Stomach (tissue), 19 donors: ENCODE measurements at places on chromosomes 11 and 22. TPM values are rescaled to one million over a fixed set of nuclear protein-coding genes. Genes with fewer than 3 reads are reported as not detected.

DNA sequence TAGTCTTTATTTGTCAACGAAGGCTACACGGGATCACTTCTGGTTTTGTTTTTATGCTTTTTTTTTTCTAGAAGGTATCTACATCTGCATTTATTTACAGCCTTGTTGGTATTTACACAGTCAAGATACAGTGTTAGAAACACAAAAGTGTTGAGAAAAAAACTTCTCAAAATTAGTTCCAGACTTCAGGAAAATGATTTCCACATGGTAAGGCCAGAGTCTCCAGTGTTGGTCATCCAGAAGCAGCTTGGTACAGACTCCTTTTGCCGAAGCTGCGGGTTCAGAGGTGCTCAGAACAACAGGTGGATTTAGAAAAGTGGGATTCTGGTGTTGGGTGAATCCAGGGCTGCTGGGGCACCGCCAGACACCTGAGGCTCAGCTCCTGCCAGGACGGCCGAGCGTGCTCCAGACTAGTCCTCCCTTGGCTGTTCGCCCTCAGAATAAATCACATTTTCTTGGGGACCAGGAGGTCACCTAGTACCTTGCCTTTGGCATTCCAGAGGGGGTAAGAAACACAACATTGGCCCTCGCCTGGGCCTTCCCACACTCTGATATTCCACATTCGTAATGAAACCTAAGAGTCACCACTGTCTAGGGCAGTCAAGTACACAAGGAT lies 78.7 kb upstream of the NARS2 start:
- H3K4me3 ChIP-seq, result no peak overlapping the region
- no peak overlapping the region for H3K27ac ChIP-seq
- H3K4me1 ChIP-seq, result no peaks in the 10 kb centered on the region
- DNase-seq, result no peak
- H3K27me3 ChIP-seq, result no peaks in the 10 kb centered on the region

GRCh38 chr11:72668629-72669347 lies 5.4 kb downstream of the PDE2A start:
- H3K4me1 ChIP-seq, result peaks cover 1% of the 10 kb centered on the region
- H3K27ac ChIP-seq, result no peak overlapping the region
- H3K36me3 ChIP-seq, result no peaks in the 10 kb centered on the region

Gene HORMAD2
- not detected for total RNA-seq

DNA sequence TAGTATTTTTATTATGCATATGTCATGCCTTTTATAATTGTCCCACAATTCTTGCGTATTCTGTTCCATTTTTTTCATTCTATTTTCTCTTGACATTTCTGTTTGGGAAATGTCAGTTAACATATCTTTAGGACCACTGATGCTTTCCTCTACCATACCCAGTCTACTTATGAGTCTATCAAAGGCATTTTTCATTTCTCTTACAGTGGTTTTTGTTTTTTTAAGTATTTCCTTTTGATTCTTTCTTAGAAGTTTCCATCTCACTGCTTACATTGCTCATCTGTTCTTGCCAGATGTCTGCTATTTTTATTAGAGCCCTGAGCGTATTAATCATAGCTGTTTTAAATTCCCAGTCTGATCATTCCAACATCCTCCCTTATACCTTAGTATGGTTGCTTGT lies 29.3 kb upstream of the OR8B8 start:
- H3K27ac ChIP-seq, result no peak overlapping the region
- no peak overlapping the region for H3K4me3 ChIP-seq
- no peaks in the 10 kb centered on the region for H3K27me3 ChIP-seq

DNA sequence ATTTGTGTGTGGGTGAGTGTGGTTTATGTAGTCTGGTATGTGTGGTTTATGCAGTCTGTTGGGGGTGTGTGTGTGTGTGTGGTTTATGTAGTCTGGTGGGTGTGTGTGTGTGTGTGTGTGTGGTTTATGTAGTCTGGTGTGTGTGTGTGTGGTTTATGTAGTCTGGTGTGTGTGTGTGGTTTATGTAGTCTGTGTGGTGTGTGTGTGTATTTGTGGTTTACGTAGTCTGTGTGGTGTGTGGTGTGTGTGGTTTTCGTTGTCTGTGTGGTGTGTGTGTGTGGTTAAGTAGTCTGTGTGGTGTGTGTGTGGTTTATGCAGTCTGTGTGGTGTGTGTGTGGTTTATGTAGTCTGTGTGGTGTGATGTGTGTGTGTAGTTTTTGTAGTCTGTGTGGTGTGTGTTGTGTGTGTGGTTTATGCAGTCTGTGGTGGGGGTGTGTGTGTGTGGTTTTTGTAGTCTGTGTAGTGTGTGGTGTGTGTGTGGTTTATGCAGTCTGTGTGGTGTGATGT lies 26.2 kb upstream of the PARVG start:
- no peak overlapping the region for H3K27ac ChIP-seq
- DNase-seq, result no peak
- peaks cover 18% of the 10 kb centered on the region for H3K36me3 ChIP-seq
- peaks cover 6% of the 10 kb centered on the region for H3K4me1 ChIP-seq
- no peak overlapping the region for H3K4me3 ChIP-seq
- no peaks in the 10 kb centered on the region for H3K27me3 ChIP-seq

Gene LRRN4CL
- 20.0 TPM for total RNA-seq

DNA sequence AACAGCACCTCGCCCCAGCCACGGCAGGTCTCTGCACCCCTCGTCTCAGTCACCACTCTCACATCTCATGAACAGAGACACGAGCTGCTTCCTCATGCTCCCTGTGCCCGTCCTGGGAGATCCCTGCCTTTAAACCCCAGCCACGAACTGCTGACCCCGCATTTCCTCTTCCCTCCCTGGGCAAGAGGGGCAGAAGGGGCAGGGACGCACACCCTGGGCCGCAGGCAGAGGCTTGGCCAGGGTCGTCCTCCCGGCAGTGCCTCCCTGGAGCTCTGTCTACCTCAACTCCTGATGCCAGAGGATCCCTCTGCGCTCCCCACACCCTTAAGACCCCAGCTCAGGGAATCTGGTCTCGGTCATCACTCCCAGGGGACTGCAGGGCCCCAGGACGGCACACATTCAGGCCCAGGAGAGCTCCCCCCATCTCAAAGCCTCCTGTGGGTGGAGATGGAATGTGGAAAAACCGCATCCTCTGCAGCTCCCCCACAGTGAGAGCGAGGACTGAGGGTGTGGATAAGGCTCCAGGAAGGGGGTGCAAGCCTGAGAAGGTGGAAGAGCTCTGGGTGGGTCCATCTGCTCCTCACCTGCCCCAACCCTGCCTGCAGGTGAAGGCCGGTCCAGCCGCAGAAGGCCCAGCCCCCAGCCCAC lies 1.2 kb downstream of the BID start:
- H3K36me3 ChIP-seq, result no peaks in the 10 kb centered on the region
- H3K27ac ChIP-seq, result peak overlapping the region; percentile 85
- DNase-seq, result no peak

GRCh38 chr11:27280140-27280539 lies 82.9 kb downstream of the CCDC34 start:
- peaks cover 8% of the 10 kb centered on the region for H3K4me1 ChIP-seq
- no peak for DNase-seq
- no peak overlapping the region for H3K27ac ChIP-seq
- H3K36me3 ChIP-seq, result no peaks in the 10 kb centered on the region

Gene VPREB1
- total RNA-seq, result not detected

DNA sequence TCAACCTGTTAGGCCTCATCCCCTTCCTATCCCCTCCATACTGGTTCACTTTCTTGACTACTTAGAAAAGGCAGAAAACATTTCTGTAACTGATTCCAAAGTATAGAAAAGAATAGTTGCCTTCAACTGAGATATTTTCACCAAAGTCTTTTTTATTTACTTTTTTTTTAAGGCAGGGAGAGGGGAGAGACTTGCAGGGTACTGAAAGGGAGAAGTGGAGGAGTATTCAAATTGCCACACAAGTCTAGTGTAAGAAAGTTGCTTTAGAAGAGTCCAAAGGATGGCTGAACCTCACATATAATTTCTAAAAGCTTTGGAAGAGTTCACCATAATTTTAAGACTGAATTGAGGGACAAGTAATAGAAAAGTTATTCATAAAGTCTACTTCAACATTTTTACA lies 6.3 kb downstream of the PHF21A start:
- no peaks in the 10 kb centered on the region for H3K36me3 ChIP-seq
- no peak overlapping the region for H3K4me3 ChIP-seq
- H3K27me3 ChIP-seq, result no peaks in the 10 kb centered on the region
- H3K27ac ChIP-seq, result no peak overlapping the region
- DNase-seq, result no peak
- peaks cover 89% of the 10 kb centered on the region for H3K4me1 ChIP-seq

DNA sequence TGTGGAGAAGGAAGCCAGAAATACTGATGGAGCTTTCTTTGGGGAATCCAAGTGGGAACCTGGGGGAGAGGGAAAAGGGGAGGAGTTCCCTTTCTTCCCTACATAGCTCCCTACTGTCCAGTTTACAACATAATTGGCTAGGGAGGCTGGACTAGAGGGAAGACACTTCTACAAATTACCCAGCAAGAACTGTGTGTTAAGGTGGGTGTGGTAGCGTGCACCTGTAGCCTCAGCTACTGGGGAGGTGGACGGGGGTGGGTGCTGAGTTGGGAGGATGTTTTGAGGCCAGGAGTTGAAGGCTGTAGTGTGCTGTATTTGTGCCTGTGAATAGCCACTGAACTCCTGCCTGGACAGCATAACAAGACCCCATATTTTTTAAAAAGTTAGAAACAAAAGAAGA lies 74.0 kb downstream of the NAV2 start:
- no peak for DNase-seq
- peaks cover 10% of the 10 kb centered on the region for H3K4me1 ChIP-seq
- no peaks in the 10 kb centered on the region for H3K27me3 ChIP-seq

DNA sequence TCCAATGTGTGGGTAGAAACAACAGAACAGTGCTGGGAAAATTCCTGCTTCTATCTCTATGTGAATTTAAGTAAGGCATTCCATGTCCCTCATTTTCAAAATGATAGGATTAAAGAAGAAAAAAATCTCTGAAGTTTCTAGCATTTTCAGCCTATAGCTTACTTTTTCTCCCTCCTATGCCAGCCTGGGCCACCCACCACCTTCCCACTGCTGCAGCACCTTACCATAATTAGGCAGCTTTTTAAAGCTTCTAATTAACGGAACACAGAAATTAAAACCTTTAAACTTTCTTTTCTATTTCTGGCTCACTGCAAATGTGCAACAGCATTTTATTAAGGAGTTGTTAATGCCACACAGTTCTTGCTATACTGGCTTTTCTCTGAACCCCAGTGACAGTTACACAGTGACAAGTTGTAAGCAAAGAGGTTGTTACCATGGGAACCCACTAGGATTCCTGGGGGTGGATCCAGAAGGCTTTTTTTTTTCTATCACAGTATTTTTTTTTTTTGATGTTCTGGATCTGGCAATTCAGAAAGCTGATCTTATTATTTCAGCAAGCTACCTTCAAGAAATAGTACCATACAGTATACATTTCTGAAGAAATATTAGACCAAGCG lies 20.2 kb downstream of the CELF1 start:
- no peak for DNase-seq
- peak overlapping the region; percentile 56 for H3K27ac ChIP-seq
- H3K27me3 ChIP-seq, result no peaks in the 10 kb centered on the region

DNA sequence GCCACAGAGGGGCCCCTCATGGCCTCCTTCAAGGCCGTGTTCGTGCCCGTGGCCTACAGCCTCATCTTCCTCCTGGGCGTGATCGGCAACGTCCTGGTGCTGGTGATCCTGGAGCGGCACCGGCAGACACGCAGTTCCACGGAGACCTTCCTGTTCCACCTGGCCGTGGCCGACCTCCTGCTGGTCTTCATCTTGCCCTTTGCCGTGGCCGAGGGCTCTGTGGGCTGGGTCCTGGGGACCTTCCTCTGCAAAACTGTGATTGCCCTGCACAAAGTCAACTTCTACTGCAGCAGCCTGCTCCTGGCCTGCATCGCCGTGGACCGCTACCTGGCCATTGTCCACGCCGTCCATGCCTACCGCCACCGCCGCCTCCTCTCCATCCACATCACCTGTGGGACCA lies 10.0 kb downstream of the CXCR5 start:
- no peak overlapping the region for H3K4me3 ChIP-seq
- no peaks in the 10 kb centered on the region for H3K27me3 ChIP-seq
- H3K4me1 ChIP-seq, result peaks cover 3% of the 10 kb centered on the region
- H3K36me3 ChIP-seq, result peaks cover 6% of the 10 kb centered on the region

DNA sequence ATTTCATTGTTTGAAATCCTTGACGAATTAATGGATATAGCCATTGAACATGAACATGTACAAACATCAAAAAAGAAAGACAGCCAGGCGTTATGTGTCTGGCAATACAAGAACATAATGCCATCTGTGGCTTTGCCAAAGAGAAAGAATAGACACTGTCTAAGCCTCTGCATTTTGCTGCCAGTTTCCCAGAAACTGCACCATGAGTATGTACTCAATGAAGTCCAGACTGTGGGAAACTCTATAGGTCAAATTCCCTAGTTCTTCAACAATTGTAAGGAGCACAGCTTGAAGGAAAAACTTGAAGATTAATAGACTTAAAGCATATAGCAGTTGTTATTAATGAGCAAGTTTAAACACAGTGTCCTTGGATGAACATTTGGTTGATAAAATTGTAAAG lies 71.3 kb downstream of the BBOX1 start:
- H3K27me3 ChIP-seq, result no peaks in the 10 kb centered on the region
- no peak overlapping the region for H3K27ac ChIP-seq
- H3K4me1 ChIP-seq, result no peaks in the 10 kb centered on the region

DNA sequence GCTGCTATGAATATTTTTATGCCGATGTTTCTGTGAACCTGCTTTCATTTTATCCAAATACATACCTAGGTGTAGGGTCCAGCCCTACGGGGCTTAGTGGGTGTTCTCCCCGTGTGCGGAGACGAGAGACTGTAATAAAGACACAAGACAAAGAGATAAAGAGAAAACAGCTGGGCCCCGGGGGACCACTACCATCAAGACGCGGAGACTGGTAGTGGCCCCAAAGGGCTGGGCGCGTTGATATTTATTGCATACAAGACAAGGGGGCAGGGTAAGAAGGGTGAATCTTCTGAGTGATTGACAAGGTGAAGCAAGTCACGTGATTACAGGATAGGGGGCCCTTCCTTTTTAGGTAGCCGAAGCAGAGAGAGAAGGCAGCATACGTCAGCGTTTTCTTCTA lies 920.1 kb downstream of the BRD1 start:
- H3K4me1 ChIP-seq, result no peaks in the 10 kb centered on the region
- H3K36me3 ChIP-seq, result no peaks in the 10 kb centered on the region
- no peak for DNase-seq
- no peak overlapping the region for H3K4me3 ChIP-seq
- H3K27ac ChIP-seq, result no peak overlapping the region

- H3K27ac ChIP-seq, result no peak overlapping the region
- no peaks in the 10 kb centered on the region for H3K27me3 ChIP-seq
- H3K4me1 ChIP-seq, result no peaks in the 10 kb centered on the region
- H3K4me3 ChIP-seq, result no peak overlapping the region
- DNase-seq, result peak; percentile 13
Measured at GRCh38 chr22:32088084-32088483, 45.0 kb downstream of the SLC5A1 start.

Gene TEAD1
- total RNA-seq, result 133 TPM

DNA sequence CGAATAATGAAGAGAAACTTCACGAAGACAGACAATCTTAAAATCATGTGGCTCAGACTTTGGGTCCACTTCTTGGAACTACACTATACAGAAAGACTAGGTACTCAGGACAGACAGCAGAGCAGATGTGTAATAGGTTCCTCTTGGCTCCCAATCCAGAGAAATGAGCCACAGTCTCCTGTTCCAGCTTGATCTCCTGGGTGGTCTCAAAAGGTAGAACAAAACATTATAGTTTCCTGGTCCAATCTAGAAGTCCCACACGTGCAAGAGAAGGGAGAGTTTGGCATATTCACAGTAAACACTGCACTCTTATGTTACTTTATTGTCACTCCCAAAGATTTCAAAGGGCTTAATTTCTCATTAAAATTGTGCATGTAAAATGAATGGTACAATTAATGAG lies 134.5 kb upstream of the FIBIN start:
- no peak overlapping the region for H3K27ac ChIP-seq
- no peaks in the 10 kb centered on the region for H3K27me3 ChIP-seq

Gene PNPLA3
- not detected for total RNA-seq
